ENCODE measurements at places on chromosomes 4 and X.

- no peak for DNase-seq
Measured at GRCh38 chr4:2868877-2869487, 25.3 kb downstream of the ADD1 start.

DNA sequence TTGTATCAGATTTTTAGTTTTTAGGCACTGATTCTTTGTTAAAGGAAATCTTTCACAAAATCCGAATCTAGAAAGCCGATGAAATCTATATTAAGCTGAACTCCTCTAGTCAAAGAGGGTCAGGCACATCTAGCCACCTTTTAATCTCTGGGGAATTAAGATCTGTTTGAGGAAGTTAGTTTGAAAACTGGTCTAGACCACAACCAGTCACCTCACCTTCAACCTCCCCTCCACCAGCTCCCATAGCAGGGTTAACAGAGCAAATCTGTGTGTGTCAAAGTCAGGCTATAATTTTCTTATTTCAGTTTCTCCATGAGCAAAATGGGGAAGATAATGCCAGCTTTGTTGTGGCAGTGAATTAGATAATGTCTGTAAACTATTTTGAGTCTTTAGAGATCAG lies 110.0 kb upstream of the IGFBP7 start:
- no peak for DNase-seq

GRCh38 chrX:31633349-31633748 lies 561.5 kb upstream of the FTHL17 start:
- no peak for DNase-seq

DNA sequence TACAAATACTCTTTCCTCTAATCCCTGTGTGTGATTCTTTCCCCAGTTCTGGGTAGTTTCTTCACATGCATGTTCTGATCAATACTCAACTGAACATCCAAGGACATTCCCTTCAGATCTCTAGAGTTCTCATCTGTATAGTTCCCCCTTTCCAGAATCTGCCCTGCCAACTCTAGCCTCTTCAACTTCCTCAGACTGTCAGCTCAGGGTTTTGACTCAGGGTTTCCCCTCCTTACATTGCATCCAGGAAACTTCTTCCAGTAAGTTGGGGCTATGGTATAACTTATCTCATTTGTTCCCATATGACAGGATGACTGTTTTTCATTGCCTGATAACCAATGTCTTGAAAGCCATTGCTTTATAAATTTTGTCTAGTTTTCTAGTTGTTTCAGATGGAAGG lies 14.2 kb upstream of the ANKRD17 start:
- no peak for DNase-seq

GRCh38 chrX:29707088-29707487 lies 508.3 kb upstream of the MAGEB2 start:
- no peak for DNase-seq

DNA sequence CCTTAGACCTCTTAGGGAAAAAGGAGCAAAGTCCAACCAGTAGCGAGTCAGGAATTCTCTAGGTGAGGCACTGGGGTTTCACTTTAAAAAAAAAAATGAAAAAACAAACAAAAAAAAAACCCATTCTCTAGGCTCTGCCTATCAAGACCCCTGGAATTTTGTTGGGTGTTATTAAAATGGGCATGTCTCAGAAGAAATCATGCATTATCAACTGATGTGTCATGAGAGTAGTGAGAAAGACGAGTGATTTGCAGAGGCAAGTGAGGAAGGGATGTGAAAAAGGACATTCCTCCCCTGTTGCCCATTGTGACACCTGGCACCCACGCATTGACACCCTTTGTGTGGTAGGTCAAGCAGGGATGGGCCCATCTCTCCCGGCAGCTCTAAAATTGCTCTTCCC lies 78.9 kb downstream of the AASDH start:
- no peak for DNase-seq

- DNase-seq: peak; percentile 0
Measured at GRCh38 chrX:120791013-120791643, 84.5 kb downstream of the CT47B1 start.

- DNase-seq: no peak
Measured at GRCh38 chr4:183876268-183876934, 28.7 kb upstream of the STOX2 start.

GRCh38 chr4:11074581-11075241 lies 354.0 kb downstream of the HS3ST1 start:
- DNase-seq: no peak

- peak; percentile 44 for DNase-seq
Measured at GRCh38 chr4:153008578-153009199, 72.6 kb downstream of the FHDC1 start.

DNA sequence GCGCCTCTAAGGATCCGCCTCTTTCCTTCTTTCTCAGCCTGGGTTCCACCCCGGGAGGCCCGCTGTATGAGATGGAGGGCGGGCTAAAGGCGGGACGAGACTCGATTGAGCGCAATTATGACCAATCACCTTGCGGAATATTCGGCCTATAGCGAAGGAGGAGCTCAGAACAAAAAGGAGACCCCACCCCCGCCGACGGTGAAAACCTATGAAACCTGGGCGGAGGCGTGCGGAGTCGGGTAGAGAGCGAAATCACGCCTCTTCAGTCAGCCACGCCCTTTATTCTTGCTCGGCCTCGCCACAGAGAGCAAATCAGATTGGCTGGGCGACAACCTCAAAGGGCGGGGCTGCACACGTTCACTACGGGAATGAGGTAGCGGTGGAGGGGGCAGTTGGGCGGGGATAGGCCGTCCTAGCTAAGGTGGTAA lies 615 bp upstream of the CDK16 start:
- DNase-seq: peak; percentile 98

GRCh38 chr4:128359422-128359821 lies 71.8 kb upstream of the PGRMC2 start:
- DNase-seq: no peak

- DNase-seq: no peak
Measured at GRCh38 chr4:150130933-150131332, 52.7 kb downstream of the DCLK2 start.

- DNase-seq: no peak
Measured at GRCh38 chr4:168515222-168516011, 18.6 kb downstream of the PALLD start.

- DNase-seq: no peak
Measured at GRCh38 chr4:181661090-181661489, 582.1 kb upstream of the TENM3 start.

Measured in GM12865 (cell line).